ENCODE measurements at places on chromosomes 6 and 20.

DNA sequence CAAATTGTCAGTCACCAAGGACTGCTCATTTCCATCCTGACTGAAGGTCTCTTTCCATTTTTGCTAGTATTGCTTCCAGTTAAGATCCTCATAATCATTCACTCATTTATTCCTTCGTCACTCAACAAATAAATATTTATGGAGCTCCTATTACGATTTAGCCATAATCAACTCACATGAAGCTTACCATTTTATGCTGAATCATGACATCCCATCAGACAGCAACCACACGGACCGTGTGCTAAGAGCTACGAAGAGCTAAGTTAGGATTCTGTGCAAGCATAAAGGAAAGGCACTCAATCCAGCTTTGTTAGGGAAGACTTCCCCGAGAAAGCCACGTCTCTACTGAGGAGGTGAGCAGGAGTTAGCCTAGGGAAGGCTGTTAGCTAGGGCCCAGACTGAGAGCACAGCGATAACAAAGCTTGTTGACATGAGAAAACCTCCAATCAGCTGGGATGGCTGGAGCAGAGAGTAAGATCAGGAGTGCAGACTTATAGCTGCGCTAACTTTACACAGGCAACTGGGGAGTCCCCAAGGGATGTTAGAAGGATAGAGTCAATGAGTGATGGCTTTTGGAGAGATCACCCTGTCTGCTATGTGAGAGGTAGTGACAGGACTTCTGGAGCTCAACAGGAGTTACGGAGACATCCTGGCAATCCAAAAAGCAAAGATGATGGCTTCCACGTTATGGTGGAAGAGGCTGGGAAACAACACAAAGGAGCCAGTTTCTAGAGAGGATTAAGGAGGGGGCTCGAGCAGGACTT lies 2.6 kb upstream of the GID8 start:
- DNase-seq: no peak

DNA sequence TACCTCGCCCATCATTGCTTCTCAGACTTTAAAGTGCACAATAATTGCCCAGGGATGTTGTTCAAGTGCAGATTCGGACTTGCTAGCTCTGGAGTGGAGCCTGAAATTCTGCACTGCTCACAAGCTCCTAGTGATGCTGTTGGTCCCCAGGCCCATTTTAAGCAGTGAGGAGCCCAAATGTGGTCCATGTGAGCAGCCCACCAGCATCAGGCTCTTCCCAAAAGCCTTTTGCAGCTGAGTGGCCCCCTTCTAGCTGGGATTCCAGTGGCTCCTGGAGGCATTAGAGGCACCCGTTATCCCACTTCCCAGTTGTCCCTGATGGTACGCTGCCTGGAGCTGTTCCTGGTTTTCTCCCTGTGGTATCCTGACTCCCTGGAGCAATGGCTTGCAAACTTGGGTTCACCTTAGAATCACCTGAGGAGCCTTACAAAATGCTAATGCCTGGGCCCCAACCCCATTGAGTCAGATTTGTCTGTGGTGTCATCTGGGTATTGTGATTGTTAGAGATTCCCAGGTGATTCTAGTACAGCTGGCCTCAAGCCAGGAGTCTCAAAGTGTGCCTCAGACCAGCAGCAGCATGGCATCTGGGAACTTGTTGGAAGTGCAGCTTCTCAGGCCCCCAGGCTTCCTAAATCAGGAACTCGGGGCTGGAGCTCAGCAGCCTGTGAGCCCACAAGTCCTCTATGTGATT lies 186.9 kb upstream of the SLC24A3 start:
- DNase-seq: no peak

GRCh38 chr6:10894958-10895357 lies 8.1 kb downstream of the SYCP2L start:
- DNase-seq: no peak

GRCh38 chr6:122012578-122012977 lies 386.9 kb upstream of the HSF2 start:
- no peak for DNase-seq

DNA sequence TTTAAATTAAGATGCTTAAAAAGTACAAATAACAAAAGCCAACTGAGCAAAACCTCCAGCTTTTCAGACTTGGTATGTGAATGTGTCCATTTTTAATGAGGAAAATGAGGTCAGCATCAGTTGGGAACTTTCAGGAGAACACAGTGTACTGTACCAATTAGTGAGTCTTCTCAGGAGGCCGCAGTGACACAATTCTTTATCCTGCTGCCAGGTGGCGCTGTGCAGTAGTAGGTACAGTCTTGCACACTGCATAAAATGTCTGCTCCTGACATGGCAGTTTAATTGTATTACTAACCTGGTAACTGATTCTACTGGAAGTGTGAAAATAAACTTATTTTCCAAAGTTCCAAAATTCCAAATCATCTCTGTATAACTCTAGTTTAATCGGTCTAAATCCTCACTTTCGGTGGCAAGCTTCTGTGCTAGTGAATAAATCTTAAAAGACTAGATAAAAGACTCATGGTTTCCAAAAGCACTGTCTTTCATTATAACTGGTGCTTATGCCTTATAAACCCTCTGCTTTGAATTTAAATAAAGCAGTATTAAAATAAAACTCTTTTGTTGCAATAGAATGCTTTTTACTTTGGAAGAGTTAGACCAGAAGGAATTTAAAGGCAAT lies 214.8 kb upstream of the MMS22L start:
- DNase-seq: peak; percentile 62

DNA sequence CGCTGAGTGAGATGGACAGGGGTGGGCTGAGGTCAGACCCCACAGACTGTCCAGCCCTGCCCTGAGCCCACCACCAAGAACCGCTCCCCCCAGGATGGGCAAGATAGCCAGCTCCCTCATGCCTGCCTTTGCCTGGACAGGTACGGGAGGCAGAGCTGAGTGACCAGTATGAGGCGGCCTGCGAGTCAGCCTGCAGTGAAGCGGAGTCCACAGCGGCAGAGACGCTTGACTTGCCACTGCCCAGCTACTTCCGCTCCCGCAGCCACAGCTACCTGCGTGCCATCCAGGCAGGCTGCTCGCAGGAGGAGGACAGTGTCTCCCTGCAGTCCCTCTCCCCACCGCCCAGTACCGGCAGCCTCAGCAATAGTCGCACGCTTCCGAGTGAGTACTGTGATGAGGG lies 94.8 kb upstream of the MYL9 start:
- DNase-seq: no peak

DNA sequence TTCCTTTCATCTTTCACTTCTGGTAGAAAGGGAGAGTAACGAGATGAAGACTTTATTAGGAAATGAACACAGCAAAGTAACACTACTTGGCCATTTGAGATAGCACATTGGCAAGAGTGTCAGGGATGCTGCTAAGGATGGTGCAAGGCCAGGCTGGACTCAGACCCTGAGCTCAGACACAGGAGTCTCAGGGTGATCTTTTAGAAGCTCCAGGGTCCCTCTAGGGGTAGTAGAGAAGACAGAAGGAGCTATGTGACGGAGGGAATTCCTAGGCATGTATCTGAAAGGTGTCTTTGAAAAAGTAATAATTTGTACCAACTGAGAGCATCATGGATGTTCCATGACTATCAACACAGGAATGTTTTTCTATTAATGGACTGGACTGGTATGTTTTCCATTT lies 436.5 kb downstream of the DHX35 start:
- peak; percentile 8 for DNase-seq

DNA sequence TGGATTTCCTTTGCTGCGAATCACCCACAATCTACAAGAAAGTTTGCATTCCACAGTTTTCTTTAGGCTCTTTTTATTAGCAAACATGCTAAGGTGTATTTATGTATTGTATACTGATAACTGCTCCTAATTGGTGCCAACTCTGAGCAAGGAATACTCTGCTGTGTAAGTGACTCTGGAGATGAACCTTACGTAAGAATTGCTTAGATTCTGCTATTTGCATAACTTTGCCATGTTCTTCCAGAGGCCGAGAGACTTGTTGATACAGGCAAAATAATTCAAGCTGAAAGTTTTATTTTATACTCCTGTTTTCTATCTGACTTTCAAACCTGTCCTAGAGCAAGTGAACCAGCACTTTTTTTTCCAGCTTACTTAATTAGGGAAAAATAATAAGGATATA lies 461.3 kb downstream of the GJA1 start:
- no peak for DNase-seq

GRCh38 chr6:129981598-129981997 lies 36.8 kb upstream of the L3MBTL3 start:
- no peak for DNase-seq

GRCh38 chr6:66605011-66605410 lies 898.0 kb upstream of the EYS start:
- no peak for DNase-seq

DNA sequence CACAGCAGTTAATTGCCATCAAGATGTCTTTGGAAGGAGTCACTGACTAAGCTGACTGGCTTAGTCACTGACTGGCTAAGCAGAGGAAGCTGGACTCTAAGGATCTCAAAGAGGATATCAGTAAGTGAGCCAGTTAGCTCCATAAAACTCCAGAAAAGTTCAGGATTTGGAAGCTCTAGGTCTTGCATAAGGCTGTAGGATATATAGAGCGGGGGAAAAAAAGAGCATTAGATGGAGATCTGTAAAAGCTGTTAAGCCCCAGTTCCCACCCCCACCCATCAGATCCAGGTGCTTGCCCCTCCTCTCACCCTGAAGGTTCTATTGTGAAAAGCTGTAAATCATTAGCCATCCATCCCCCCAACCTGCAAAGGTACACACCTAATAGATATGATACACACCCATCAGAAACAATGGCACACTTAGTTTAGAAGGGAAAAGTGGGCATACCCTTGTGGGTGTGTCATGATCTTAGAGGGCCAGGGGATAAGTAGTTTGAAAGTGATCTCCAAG lies 32.2 kb downstream of the CARMIL1 start:
- no peak for DNase-seq

All from B cell (primary cell).